ENCODE measurements at places on chromosomes 2 and 18.

GRCh38 chr18:62832282-62832681 lies 116.9 kb downstream of the PHLPP1 start:
- no peak for DNase-seq

- DNase-seq = no peak
Observed at GRCh38 chr2:88597168-88597567, 30.1 kb downstream of the EIF2AK3 start.

DNA sequence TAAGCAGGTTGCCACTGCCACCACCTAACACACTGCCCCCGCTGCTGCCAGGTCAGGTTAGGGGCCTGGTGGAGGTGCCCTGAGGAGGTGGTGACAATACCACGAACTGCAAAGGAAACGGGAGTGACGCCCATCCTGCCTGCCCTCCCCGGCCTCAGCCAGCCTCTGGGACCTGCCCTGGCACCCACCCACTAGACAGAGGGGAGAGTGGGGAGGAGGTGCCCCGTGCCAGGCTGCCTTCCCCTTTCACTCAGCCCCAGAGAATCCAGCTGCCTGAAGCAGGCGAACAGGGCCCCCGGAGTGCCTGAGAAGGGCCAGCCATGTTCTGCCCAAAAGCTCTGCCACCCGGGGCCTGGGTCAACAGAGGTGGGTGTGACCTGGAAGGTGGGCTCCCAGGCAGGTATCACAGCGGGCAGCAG lies 44.5 kb upstream of the FOSL2 start:
- DNase-seq = no peak

- DNase-seq = no peak
Observed at GRCh38 chr2:128395196-128395595, 76.5 kb upstream of the HS6ST1 start.

DNA sequence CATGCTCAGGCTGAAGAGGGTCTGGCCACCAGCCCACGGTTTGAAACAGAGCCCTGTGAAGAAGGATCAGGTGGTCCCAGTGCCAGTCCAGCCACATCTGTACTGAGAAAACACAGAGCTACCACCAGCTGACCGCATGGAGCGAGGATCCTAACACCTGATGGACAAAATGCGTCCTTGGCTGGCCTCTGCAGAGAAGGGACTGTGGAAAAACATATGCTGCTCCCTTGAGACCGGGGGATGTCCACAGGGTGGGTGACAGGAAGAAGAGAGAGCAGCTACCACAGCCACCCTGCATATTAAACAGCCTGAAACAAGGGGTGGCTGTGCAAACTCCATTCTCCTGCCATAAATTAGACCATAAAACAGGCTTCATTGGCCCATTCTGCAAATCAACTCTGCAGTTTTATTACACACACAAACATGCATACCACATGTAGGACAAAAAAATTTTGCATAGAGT lies 137.2 kb downstream of the BCL2 start:
- no peak for DNase-seq

- DNase-seq = no peak
Observed at GRCh38 chr2:220227266-220227920, 600.0 kb downstream of the SLC4A3 start.

- DNase-seq = no peak
Observed at GRCh38 chr2:178859730-178860129, 52.5 kb upstream of the TTN start.

DNA sequence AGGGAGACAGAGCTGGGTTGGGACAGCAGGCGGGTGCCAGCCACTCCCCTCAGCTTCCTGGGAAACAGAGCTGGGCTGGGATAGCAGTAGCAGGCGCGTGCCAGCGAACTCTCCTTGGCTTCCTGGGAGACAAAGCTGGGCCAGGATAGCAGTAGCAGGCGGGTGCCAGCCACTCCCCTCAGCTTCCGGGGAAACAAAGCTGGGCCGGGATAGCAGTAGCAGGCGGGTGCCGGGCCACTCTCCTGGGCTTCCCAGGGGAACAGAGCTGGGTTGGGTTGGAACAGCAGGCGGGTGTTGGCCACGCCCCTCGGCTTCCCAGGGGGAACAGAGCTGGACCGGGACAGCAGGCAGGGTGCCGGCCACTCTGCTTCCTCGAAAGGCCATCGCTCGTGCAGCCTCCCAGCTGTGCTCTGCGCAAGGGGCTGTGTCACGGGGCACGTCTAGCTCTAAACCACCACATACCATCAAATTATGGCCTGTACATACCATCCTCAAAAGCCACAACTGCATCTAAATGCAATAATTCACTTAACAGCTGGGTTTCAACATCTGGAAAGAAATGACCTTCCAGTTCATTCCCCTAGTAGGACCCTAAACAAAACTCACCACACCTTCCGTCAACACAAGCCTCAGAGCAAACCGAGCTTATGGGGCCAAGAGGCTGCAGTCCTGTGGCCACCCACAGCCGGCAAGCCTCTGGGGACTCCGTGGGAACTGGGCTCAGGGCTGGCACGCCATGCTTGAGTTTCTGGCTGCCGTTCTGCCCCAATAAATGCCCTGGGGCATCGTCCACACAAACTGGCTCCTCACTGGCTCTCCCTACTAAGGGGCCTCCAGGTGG lies 228.3 kb downstream of the TWIST2 start:
- no peak for DNase-seq

- no peak for DNase-seq
Observed at GRCh38 chr2:150261691-150262090, 225.8 kb downstream of the RND3 start.

DNA sequence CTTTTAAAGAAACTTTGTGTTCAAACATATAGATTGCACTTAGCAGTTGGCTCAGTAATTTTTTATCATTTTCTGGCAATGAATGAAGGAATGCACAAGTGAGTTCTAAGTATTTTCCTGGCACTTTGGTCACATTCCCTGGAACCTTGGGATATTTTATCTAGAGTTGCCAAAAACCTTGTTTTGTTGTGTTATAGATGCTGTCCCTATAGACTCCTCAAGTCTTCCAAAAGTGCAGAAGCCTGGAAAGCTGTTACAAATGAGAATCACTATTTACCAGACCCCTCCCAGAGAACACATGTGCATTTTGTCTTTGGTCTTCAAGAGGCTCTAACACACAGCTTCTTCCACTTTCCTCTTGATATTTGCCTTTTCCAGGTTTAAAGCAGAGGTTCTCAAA lies 108.3 kb downstream of the RND3 start:
- DNase-seq = no peak

DNA sequence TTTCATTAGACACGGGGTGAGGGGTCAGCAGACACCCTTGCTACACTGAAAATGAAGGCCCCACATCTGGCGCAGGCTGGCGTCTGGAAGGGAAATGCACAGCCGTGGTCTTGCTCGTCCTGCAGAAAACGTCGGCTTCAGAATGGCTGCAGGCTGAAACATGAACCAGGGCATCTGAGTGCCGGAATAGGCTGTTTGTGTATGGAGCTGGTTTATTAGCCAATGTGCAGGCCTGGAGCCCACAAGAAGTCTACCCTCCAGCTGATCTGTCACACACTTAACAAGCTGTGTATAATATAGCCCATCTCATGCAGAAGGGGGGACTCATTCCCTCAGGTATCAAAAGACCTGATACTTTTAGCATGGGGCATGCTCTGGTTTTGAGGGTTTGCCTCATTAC lies 153.4 kb upstream of the SOX11 start:
- no peak for DNase-seq

- DNase-seq = peak; percentile 73
Observed at GRCh38 chr2:241116606-241117560, 14.8 kb upstream of the MTERF4 start.

DNA sequence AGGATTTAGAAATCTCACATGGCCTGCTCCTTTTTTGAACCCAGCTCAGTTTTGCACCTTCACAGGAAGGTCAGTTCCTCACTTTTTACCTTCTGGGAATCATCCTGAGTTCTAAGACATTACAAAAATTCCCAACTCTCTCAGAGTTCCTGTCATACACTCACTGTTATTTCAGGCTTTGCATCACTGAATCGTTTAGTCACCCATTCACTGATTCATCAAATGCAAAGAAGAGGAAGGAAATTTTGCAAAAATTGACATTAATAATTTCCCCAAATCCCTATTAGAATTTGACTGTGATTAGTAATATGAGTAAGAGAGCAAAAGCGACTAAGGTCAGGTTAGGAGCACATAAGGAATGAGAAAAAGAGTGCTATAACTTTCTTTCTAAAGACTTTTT lies 197.5 kb downstream of the PDE1A start:
- DNase-seq = no peak

- DNase-seq = no peak
Observed at GRCh38 chr2:30235008-30235655, 3.8 kb downstream of the LBH start.

- DNase-seq = peak; percentile 83
Observed at GRCh38 chr18:11323359-11323819, 174.0 kb upstream of the PIEZO2 start.

DNA sequence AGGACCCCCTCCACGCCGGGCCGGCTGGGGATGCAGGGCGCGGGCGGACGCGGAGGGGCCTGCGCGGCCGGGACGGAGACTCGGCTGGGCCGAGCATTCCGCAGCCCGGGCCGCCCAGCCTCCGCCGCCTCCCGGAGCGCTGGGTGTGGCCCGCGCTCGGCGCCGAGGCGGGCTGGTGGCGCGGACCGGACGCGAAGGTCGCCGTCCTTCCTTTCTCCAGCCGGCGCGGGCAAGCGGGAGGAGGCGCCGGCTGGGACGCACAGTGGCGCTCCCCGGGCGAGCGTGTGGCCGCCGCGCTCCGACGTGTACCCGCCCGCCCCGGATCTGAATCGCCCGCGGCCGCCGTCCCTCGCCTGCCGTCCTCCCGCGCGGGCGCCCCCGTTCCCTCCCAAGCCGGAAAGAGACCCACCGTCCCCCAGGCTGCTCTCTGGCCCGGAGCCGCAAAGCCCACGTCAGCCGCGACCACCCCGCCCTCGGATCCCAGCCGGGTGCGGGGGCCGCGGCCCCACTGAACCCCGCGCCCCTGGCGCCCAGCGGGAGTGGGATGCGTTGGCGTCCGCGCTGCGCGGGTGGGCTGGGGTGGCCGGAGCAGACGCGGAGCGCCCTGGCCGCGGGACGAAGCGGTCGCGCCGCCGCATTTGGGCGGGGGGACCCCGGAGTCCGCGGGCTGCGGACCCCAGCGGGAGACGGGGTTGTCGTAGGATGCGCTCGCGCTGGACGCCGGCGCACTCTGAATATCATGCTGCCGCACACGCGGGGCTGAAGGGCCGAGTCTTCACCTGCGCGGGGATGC lies 634 bp downstream of the SPATS2L start:
- DNase-seq = peak; percentile 84

GRCh38 chr18:54392543-54393023 lies 34.9 kb downstream of the C18orf54 start:
- no peak for DNase-seq

DNA sequence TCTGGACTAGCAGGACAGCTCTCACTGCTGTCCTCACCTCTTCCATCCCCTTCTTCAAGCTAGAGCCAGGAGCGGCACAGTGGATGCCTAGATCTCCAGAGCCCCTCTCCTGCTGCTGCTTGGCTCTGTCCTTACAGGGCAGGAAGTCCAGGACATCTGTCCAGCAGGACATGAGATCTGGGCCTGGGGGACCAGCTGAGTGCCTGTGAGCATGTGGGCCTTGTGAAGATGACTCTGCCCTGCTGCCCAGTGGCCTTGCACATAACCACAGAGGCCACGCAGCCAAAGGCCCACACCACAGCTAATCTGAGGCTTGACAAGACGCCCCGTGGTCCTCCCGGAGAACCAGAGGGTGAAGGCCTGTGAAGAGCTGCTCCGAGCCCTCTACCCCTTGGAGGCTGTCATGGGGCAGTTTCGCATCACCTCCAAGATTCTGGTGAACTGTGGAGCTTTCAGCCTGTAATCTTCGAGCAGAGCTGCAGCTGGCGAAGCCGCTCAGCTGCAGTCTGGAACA lies 516.7 kb upstream of the HS6ST1 start:
- no peak for DNase-seq

GRCh38 chr2:135986507-135986906 lies 1.1 kb upstream of the DARS1 start:
- no peak for DNase-seq

GRCh38 chr18:2920027-2920426 lies 73.2 kb downstream of the EMILIN2 start:
- DNase-seq = peak; percentile 69

DNA sequence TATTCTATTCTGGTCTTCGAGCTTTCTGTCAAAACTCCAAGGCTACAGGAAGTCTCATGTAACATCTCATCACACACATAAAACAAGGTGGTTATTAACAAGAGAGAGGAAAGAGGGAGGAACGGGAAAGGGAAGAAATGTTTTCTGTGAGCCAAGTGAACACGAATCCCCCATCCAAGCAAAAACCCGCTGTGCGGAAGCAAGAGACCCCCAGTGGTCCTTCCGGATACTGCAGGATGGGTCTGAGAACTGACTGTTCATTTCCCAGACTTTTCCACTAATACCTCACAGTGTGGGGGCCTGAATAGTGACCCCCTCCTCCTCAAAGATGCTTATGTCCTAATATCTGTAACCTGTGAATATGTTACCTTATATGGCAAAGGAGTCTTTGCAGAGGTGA lies 19.0 kb upstream of the DIPK1C start:
- DNase-seq = no peak

- peak; percentile 85 for DNase-seq
Observed at GRCh38 chr2:10400568-10400977, 47.6 kb downstream of the ODC1 start.

DNA sequence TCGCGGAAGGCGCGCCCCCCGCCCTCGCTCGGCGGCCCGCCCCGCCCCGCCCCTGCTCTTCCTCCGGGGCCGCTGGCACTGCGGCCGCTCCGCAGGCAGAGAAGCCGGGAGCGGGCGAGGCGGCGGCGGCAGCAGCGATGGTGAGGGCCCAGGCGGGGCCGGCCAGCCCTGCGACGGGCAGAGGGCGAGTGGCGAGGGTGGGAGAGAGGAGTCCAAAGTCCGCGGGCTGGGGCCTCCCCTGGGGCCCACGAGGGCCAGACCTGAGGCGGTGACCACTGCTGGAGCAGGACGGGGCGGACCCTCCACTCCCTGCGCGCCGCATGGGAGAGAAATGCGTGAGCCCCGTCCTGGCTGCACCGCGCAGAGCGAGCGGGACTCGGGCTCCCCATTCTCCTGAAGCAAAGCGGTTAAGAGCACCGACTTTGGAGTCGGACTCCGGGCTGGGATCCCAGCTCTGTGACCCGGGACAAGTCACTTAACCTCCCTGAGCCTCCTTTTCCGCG lies at the start of gene VAMP5:
VAMP5 (plus strand) TSS at position 78 of the 503 bp plus-strand sequence; CDS start at position 138, 60 bp downstream.
- DNase-seq = no peak

DNA sequence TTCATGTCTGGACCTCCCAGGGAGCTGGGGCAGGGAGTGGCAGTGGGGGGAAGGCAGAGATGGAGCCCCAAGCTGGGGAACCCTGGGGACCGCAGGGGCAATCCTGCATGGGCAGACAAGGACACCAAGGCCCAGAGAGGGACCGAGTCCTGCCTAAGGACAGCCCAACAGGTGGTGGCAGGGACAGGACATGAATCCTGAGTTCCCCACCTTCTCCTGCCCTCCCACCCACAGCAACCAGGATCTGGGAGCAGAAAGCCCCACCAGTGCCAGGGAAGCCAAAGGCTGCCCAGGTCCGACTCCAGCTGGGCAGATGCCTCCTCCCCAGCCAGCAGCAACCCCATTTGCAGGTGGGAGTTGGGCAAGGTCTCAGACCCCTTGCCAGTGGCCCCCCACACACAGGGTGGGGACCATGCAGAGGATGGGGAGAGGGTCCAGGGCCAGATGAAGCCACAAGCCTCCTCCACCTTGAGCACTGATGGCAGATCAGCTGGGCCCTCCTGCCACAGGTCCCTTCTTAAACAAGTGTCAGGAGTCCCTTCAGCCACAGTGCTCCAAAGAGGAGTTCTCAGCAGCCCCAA lies 6.3 kb downstream of the ADRA2B start:
- DNase-seq = peak; percentile 78

GRCh38 chr2:52659546-52659945 lies 1108.1 kb upstream of the CHAC2 start:
- no peak for DNase-seq

GRCh38 chr18:46035696-46036680 lies 36.1 kb downstream of the PSTPIP2 start:
- no peak for DNase-seq

- DNase-seq = no peak
Observed at GRCh38 chr18:77073336-77074093, 59.1 kb downstream of the MBP start.
